HS-5 (cell line): ENCODE measurements at places on chromosomes 7 and 10.

GRCh38 chr7:22667187-22667561 lies 59.8 kb upstream of the IL6 start:
- no peak for DNase-seq

- DNase-seq, result no peak
Measured at GRCh38 chr7:112286250-112287086, 80.0 kb downstream of the ZNF277 start.

DNA sequence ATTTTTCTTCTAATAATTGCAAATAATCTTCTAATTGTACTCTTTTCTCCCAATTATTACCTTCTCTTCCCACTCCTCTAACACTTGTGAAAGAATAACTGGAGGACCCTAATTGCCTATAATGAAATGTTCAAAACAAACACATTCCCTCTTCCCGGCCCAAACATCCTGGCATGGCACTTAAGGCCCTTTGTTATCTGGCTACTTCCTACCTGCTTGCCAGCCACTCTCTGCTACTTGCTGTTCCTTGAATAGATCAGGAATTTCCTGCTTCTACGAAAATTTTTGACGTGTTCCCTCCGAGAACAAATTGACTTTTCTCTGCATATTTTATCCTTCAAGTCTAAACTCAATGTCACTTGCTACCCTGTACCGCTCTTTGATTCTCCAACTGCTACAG lies 56.1 kb upstream of the NOBOX start:
- DNase-seq, result no peak

DNA sequence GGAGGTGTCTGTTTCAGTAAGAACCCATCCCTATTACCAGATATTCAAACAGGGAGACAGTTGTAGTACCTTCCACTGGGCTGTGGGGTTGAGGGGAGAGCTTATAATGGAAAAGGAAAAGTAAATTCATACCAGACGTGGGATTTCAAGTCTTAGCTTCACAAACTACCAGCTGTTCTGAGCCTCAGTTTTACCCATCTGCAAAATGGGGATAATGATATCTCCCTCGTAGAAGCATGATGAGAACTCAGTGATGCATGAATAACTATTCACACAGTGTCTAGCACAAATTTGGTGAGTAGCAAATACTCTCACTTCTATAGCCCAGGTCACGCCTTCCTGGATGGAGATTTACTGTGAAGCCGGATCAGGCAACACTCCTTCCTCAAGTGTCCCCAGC lies 29.1 kb upstream of the IKZF1 start:
- DNase-seq, result no peak

GRCh38 chr10:127148933-127149220 lies 47.5 kb downstream of the INSYN2A start:
- peak; percentile 82 for DNase-seq

DNA sequence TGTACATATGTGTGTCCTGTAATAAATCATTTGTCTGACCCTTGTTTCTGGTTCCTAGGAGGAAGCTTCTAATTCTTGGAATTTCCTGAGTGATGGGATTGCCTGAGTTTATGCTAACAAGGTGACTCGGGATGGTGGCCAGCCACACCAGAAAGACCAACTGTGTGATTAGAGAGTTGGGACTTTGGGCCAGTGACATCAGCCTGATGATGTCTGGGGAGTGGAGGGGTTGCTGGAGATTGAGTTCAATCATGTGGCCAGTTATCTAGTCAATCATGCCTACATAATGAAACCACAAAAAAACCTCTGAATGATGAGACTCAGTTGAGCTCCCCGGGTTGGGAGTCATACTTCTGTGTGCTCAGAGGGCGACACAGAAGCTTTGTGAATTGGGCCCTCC lies 23.5 kb upstream of the CARD11 start:
- DNase-seq, result no peak

GRCh38 chr7:767941-768731 lies 41.1 kb upstream of the PRKAR1B start:
- DNase-seq, result peak; percentile 99

DNA sequence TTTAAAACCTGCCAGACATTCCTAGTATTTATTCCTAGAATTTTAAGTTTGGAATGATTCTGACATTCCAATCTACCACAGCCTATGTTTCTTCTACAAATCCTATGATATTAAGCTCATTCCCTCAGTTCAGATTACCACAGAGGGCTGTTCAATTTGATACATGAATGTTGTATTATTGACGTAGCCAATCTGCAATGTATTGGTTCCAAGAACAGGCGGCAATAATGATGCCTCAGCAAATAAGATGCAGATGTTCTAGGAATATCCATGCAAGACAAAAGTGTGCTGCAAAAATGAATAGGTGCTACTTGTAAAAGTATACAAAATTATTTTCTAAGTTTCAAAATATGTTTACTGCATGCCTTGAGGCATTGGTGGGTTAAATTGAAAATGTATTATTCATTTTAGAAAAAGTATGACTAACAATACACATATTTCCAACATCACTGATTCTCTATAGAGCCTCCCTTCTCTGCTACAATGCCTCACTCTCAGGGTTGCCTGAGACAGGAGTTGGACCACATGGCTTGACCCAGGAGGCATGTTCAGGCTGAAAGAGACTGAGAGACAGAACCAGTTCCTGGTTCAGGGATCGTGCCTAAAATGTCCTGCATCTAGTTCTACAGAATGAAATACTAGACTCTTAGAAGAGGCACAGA lies 94.1 kb upstream of the CREB5 start:
- DNase-seq, result no peak

- no peak for DNase-seq
Measured at GRCh38 chr7:108404509-108405420, 51.5 kb downstream of the NRCAM start.

DNA sequence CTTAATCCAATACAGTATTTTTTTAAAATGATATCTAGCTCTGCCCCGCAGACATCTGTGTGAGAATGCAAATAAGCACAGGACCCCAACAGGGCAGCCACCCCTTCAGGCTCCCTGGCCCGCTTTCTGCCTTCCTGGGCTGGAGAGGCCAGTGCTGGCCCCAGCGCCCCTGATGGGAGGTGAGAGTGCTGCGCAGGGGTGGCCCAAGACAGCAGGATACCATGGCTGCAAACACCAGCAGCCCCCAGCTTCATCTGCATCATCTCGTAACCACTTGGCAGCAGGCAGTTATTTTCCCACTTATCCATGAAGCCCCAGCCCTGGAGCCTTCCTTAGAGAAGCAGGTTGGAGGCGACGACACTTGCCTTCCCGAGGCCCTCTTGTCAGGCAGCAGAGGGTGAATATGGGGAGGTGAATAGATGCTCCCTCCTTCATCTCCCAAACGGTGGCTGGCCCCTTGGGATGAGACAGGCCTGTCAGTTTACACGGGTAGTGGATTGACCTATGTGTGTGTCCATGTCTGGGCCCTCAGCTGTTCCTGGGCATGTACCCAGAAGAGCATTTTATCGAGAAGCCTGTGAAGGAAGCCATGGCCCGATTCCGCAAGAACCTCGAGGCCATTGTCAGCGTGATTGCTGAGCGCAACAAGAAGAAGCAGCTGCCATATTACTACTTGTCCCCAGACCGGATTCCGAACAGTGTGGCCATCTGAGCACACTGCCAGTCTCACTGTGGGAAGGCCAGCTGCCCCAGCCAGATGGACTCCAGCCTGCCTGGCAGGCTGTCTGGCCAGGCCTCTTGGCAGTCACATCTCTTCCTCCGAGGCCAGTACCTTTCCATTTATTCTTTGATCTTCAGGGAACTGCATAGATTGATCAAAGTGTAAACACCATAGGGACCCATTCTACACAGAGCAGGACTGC lies 71.2 kb downstream of the ALOX5 start:
- DNase-seq, result no peak

- no peak for DNase-seq
Measured at GRCh38 chr7:14720785-14721184, 181.8 kb downstream of the DGKB start.

DNA sequence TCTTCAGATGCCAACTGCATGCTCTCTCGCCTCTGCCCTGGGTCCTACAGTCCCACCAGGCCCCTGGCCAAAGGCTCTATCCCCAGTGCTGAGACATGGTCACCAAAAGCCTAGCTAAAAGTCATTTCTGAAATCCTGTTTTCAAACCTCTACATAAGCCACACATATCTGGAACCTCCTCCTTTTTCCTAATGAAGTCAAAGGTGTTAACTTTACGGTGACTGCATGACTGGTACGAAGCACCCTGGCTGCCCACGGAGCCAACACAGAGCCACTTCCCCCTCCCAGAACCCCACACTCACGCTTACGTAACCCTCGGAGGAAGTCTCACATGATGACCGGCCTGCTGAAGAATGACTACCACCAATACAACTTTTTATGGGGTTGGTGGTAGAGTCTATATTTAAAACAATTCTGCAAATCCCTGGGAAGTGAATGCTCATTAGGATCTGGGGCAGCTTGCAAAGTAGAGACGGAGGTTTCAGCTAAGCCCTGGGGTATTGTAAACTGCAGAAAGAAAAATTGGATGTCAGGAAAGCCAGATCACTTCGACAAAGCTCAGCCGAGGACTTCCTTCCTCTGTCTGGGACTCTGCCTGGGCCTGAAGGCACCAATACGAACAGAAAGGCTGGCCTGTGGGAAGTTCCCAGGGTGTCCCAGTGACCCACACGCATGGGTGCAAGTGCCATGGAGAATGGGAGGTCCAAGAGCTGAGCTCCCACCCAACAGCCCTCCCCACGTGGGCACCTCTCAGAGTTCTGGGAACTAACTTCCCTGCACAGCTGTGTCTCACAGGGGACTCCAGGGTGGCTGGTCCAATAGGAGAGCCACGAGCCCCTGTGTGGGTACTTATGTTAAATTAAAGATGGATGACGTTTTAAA lies 50.7 kb downstream of the PDGFA start:
- no peak for DNase-seq

DNA sequence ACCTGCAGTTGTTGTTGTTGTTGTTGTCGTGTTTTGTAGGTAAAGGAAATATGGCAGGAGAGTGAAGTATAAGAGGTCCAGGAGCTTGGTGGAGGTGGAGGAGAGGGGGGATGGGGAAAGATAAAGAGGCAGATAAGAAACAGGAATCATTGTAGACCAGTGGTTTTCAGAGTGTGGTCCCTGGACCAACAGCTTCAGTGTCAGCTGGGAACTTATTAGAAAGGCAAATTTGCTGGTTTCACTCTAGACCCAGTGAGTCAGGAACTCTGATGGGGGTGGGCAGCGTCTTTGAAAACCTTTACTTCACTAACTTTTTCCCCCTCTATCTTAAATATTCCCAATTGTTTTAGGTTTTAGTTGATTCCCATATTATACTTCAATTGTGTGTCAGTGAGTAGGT lies 241.5 kb downstream of the AUTS2 start:
- no peak for DNase-seq

DNA sequence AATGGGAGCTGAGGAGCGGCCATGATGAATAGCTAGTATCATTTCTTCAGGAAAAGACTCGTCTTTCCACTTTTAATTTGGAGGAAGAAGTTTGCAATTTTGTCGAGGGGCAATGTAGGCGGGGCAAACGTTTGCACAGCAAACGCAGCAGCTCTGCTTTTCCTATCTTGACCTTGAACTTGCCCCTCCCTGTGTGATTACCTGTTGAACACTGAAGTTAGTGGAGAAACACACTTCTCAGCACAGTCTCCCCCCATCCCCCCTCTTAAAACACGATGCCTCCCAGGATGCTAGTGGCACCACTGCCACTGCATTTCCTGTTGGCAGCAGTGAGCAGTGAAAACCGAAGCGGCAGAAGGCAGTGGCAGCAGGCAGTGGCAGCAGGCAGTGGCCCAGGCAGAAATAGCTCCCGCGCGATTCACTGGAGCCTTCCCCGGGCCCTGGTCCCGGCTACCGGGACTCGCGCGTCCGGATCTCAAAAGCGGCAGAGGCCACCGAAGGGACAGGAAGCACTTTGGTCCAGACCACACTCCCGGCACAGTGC lies at the start of gene EPDR1:
TSS of gene EPDR1 (plus strand) at position 336 of the 544 bp plus-strand sequence. CDS start 300 bp downstream, outside the sequence.
- DNase-seq, result no peak

- no peak for DNase-seq
Measured at GRCh38 chr10:64191286-64191685, 670.1 kb downstream of the REEP3 start.

DNA sequence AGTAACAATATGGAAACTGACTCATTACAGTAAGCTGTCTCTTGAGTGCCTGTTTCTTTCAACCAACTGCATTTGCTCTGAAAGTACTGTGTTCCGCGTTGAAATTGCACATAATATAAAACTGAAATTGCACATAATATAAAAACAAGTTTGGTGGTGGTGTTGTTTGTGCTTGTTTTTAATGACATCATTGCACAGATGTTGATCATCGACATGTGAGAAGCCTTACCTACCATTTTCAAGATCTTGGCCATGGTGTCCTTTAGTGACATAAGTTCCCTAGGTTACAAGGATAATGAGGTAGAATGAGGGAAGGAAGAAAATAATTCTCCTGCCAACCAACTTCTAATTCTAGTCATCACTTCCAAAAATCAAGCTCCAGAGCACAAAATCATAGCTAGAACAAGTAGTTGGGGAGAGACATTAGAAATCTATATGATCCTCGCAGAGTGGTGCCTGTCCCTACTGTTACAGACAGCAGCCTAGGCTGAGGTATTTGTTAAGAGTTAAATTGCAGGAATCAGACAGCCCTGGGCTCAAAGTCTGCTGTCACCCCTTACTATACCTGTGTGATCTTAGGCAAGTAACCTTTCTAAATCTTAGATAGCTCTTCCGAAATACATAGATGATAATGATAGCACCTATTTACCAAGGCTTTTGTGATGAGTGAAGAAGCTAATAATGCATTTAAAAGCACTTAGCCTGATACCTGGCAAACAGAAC lies 29.3 kb downstream of the DOCK4 start:
- no peak for DNase-seq

GRCh38 chr10:100879741-100880360 lies 32.9 kb upstream of the SLF2 start:
- no peak for DNase-seq
